ENCODE measurements at places on chromosomes 6 and 20. TPM values are rescaled to one million over a fixed set of nuclear protein-coding genes. Genes with fewer than 3 reads are reported as not detected.

The BACH2 gene
- total RNA-seq, result 0.70 TPM

The CDH4 gene
- total RNA-seq, result 8.4 TPM

The TRIM31 gene
- total RNA-seq, result 1.2 TPM

The C6orf58 gene
- 0.15 TPM for total RNA-seq

The LY86 gene
- total RNA-seq, result not detected

The TGM2 gene
- 496 TPM for total RNA-seq

The SLC35D3 gene
- 0.05 TPM for total RNA-seq

The CTSZ gene
- total RNA-seq, result 176 TPM

The IMPG1 gene
- not detected for total RNA-seq

The HLA-DQB2 gene
- not detected for total RNA-seq

The PDSS2 gene
- total RNA-seq, result 5.2 TPM

The IP6K3 gene
- 0.14 TPM for total RNA-seq

The SMOC2 gene
- not detected for total RNA-seq

Measured in A549 treated with CORT108297 at 1 μM for 4 hours (cell line).